Activated T-cell treated with anti-CD3 and anti-CD28 coated beads for 1 hour (primary cell): ENCODE measurements at places on chromosomes 11 and 22.

- no peak for DNase-seq
Observed at GRCh38 chr22:49354516-49355210, 473.0 kb downstream of the BRD1 start.

- DNase-seq = no peak
Observed at GRCh38 chr11:114262681-114263512, 33.3 kb upstream of the NNMT start.

- no peak for DNase-seq
Observed at GRCh38 chr11:2190657-2191471, 19.2 kb upstream of the TH start.

DNA sequence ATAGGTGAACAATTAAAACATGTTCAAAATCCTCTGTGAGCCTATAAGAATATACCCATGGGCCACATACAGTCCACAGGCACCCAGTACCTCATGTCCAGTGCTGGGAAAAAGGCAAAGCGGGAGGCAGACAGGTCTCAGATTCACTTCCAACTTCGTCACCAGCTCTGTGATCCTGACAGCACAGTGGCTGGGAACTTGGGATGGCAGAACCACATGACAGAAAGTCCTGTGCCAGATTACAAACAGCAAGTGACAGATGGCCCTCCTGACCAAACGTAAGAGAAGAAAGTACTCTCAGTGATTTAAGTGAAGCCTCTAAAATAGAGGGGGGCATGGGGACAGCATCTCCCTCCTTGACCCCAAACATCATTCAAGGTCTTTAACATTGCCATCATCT, 5.8 kb downstream of the SLC1A2 start:
- no peak for DNase-seq

GRCh38 chr22:22019659-22020424, 37.3 kb upstream of the TOP3B start:
- no peak for DNase-seq

DNA sequence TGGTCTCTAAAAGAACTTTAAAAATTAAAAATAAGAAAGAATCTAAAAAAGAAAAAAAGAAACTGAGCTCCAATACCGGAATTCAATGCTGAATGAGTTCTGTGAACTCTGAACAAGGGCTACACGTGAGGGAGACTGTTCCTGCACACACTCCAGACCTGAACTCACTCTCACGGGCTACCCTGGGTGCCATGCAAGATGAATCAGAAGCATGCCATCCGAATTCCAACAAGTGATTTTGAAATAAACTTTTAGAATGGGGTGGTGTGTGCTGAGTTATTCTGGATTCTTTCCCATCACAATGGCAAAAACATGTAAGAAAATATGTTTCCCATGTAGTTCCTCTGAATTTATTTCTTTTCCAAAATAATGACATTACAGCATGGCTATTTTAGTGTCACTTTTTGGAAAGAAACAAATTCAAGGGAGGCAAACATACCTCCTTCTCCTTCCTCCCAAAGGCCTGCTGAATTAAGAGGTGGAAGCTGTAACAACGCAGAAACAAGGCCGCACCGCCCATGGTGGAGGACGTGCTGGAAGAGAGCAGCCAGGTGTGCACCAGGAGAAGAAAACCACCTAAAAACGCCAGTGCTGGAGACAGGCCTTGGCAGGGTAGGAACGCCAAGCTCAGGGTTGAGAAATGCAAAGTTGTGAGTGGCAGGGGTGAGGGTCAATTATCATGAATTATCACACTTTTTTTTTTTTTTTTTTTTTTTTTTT, 63.2 kb upstream of the ARFGAP3 start:
- DNase-seq = no peak
